Activated naive CD4-positive, alpha-beta T cell treated with anti-CD3 and anti-CD28 coated beads, Interleukin-2, amount 10 ng/mL, durations not matched to agents 7 days and 5 days (primary cell): ENCODE measurements at places on chromosomes 2 and 18.

- no peak for DNase-seq
Measured at GRCh38 chr2:201558665-201559064, 84.6 kb downstream of the TMEM237 start.

- DNase-seq: no peak
Measured at GRCh38 chr2:73925853-73926492, 707 bp upstream of the DGUOK start.

- DNase-seq: peak; percentile 20
Measured at GRCh38 chr18:53698907-53699306, 525.6 kb downstream of the MBD2 start.

- no peak for DNase-seq
Measured at GRCh38 chr18:9704233-9705118, 3.6 kb upstream of the RAB31 start.
